Mesendoderm (in vitro differentiated cells): ENCODE measurements at places on chromosomes 1 and 21.

DNA sequence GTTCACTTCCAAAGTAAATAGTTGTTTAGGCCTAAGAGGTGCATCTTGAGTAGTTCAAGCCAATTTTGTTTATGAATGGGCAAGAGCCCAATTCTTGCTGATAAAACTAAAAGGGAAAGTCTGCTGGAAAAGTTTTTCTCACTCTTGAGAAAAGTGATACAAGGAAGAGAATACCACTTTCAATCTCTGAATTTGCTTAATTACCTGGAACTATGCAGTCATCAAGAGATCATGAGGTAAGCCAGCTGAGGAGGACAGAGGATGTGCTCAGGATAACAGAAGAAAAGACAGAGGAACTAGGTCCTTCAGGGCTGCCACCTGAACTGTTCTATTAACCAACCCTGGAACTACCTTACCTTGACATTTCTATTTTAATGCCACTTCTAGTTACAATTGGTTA, 42.2 kb downstream of the ILDR2 start:
- DNase-seq: no peak
- no peaks in the 10 kb centered on the region for H3K36me3 ChIP-seq
- no peaks in the 10 kb centered on the region for H3K4me1 ChIP-seq
- no peak overlapping the region for H3K27ac ChIP-seq

- no peaks in the 10 kb centered on the region for H3K27me3 ChIP-seq
- H3K4me1 ChIP-seq: no peaks in the 10 kb centered on the region
- H3K4me3 ChIP-seq: no peak overlapping the region
- no peak for DNase-seq
- H3K36me3 ChIP-seq: no peaks in the 10 kb centered on the region
These were observed 25.1 kb upstream of the RUNX3 start for GRCh38 chr1:24955161-24955560.

DNA sequence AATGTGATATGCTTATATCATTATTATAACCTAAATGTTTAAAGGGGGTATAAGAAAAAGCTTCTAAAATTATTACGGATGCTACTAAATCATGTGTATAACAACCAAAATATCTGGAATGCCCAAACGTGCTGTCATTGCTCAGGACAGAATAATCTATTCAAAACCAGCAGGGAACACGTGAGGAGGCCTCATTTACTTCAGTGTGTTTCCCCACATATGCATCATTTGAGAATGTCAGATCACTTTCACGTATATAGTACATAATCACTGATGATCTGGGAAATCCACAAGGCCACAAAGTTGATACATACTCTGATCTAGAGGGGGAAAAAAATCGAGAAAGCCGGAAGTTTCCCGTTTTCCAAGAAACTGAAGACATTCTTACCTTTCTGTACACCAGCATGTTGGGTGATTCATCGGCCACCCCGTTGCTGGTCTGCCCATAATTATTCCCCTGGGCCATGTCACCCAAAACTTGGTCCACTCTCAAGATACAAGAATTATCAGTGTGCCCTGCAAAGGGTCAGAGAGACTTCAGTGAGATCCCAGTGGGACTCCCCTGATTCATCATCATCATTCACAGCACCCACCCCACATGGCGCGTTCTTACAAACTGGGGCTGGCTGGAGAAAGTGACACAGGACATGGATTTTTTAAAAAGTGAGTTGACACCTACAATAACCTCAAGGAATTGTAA, 1.5 kb downstream of the RGS7 start:
- no peaks in the 10 kb centered on the region for H3K4me1 ChIP-seq
- no peak overlapping the region for H3K27ac ChIP-seq
- H3K36me3 ChIP-seq: no peaks in the 10 kb centered on the region
- peaks cover 3% of the 10 kb centered on the region for H3K27me3 ChIP-seq

- peak overlapping the region; percentile 49 for H3K27ac ChIP-seq
- peaks cover 7% of the 10 kb centered on the region for H3K4me1 ChIP-seq
- H3K27me3 ChIP-seq: no peaks in the 10 kb centered on the region
- no peaks in the 10 kb centered on the region for H3K36me3 ChIP-seq
- peak overlapping the region; percentile 54 for H3K4me3 ChIP-seq
- no peak for DNase-seq
These were observed 822 bp downstream of the MTX1 start for GRCh38 chr1:155209312-155209721.

DNA sequence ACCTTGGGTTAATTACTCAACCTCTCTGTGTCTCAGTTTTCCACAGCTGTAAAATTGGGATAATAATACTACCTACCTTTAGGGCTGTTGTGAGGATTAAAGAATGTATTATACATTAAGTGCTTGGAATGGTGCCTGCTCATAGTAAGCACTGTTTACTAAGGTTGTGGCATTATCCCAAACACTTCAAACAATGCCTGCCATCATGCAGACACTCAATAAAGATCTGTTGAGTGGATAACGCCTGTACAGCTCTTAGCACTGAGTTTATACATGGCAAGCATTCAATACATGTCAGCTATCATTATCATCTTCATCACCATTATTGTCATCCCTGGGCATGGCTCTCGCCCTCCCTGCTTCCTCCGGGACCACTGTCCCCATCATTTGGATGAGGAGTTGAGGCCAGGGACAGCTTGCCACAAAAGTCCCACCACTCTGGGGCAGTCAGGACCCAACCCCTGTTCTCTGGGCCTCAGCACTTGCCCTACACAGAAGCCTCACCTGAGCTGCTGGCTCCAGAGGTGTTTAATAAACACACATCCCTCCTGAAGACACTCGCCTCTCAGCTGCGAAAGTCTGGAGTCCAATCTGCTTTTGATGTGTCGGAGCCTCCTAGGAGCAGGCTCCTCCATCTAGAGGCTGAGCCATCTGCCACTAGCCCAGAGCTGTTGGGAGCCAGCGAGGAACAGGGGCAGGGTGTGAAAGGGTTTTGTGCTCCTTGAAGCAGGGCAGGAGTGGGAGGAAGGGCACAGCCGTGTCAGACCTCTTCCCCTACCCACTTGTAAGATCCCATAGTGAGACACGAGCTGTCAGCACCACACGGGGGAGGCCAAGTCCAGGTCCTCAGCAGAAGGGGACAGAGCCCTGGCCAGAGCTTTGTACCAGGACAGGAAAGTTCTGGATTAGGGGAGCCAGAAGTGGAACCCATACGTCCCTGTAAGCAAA, 80.9 kb upstream of the ZC3H12A start:
- DNase-seq: no peak
- H3K27ac ChIP-seq: no peak overlapping the region
- no peaks in the 10 kb centered on the region for H3K36me3 ChIP-seq
- H3K27me3 ChIP-seq: no peaks in the 10 kb centered on the region
- H3K4me1 ChIP-seq: no peaks in the 10 kb centered on the region
